ENCODE measurements at places on chromosomes 5 and 9. TPM values are rescaled to one million over a fixed set of nuclear protein-coding genes. Genes with fewer than 3 reads are reported as not detected.

DNA sequence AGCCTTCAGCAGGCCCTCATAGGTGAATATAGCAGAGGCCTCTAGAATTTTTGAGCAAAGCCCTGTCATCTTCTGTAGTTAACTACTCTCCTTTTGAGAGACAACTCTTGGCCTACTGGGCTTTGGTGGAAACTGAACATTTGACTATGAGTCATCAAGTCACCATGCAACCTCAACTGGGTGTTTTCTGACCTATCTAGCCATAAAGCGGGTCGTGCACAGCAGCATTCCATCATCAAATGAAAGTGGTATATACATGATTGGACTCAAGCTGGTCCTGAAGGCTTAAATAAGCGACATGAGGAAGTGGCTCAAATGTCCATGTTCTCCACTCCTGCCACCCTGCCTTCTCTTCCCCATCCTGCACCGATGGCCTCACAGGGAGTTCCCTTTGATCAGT lies 1115.5 kb downstream of the TAF11L14 start:
- no peak for DNase-seq

DNA sequence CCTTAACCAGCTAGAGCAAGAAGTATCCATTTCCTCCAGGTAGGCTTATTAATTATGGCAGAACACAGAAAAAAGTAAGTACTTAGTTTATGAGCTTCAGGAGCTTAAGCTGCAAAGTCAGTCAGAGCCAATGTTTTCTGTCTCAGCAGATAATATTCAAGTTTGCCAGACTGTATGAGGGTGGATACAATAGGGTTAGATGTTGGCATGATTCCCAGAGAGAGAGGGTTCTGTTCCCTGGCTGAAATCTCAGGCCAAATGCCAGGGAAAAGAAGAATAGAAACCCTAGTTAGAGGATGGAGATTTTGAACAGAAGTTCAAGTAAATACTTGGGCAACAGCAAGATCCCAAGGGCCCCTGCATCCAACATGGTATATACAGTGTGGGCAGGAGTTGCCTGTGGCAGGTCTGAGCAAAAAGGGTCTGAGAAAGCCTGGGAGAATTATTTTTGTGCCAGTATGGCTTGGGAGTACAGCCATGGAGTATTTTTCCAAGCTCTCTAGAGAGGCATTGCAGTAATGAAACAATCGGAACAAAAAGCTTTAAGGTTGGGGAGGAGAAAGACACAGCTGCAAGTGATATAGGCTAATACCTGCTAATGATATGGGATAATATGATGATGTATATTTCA lies 31.0 kb upstream of the ISOC1 start:
- no peak for DNase-seq

Gene OTULINL
- total RNA-seq, result 19.9 TPM

GRCh38 chr9:107409581-107410389 lies 79.8 kb downstream of the KLF4 start:
- DNase-seq, result no peak

- no peak for DNase-seq
Measured at GRCh38 chr5:113024076-113024697, 47.6 kb downstream of the DCP2 start.

GRCh38 chr9:89929315-89929672 lies 324.5 kb downstream of the GADD45G start:
- no peak for DNase-seq

DNA sequence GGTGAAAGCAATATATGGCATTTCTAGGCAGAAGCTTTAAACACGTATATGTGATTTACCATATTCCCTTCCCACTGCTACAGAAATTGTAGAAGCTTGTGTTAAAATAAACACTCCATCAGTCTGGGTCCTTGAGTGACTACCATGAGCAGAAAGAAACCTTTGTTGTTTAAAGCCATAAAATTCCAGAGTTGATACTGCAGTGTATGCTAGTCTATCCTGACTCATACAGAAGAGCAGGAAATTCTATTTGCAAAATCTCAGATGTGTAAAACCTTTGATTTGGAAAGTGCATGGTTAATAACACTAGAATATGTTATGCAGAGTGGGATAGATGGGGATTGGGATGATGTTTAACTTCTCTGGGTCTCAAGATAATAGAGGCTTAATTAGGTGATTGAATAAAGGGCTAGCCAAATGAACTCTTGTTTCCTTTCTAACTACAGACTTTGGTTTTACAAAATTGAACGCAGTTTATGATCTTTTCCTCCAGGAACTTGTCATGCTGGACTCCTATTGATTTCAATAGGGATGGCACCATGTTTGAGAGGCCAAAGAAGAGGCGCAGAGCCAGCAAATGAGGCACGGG lies 282.7 kb upstream of the VLDLR start:
- no peak for DNase-seq

Gene GABRA1
- 25.3 TPM for total RNA-seq

DNA sequence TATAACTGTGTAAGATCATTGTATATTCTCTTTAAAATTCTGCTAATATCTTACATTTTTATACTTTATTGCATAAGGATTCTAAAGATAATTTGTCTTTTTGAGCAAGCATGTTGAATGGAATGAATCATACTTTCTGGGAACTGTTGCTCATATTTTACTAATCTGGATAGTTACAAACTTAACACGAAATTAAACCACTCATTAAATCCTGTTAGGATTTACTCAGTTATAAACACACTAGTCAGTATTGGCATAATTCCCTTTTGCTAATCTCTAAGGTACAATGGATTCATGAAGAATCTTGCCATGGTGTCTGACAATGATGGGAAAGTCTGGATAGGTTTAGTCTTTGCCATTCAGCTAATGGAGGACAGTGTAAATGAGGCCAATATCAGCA lies 338.1 kb upstream of the SMC2 start:
- DNase-seq, result no peak

- no peak for DNase-seq
Measured at GRCh38 chr5:59164041-59164830, 581.4 kb downstream of the RAB3C start.

Gene GKAP1
- 15.9 TPM for total RNA-seq

- DNase-seq, result no peak
Measured at GRCh38 chr5:29161399-29162291, 2031.8 kb upstream of the CDH6 start.

- no peak for DNase-seq
Measured at GRCh38 chr5:164377746-164378145, 872.3 kb downstream of the MAT2B start.

DNA sequence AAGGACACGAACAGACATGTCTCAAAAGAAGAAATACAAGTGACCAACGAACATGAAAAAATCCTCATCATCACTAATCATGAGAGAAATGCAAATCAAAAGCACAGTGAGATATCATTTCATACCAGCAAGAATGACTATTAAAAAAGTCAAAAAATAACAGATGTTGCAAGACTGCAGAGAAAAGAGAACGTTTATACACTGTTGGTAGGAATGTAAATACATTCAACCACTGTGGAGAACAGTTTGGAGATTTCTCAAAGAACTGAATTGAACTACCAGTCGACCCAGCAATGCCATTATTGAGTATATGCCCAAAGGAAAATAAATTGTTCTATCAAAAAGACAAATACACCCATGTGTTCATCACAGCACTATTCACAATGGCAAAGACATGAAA lies 45.7 kb downstream of the FXN start:
- no peak for DNase-seq

Gene HSPB3
- total RNA-seq, result 1.4 TPM

DNA sequence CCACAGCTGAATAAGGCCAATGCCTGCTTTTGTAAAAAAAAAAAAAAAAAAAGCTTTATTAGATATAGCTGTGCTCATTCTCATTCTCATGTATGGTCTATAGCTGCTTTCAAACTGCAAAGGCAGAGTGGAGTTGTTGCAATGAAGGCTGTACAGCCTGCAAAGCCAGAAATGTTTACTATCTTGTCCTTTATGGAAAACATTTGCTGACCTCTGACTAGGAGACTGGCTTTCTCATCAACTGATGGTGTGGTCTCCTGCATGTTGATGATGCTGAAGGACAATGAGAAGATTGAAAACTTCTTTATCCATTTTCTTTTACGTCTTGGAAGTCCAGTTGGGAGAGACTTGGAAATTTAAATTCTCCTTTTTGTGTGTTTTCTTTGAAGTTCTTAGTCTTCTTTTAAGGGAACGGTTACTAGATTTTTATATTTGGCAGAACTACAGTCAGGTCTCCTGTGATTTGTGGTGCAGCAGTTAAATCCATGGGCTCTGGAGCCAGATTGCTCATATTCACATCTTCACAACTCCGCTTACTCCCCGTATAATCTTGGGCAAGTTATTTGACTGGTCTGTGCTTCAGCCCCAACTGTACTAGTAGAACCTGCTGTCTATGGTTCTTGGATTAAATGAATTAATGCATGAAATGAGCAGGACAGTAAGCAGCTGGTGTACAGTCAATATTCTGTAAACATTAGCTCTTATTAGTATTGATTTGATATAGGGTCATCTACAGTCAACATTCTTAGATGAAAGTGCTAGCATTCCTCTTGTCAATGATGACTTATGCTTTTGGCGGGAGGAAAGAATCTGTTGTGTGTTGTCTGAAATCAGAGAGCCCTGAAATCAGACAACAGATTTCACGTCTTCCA lies 39.7 kb upstream of the BASP1 start:
- DNase-seq, result no peak

DNA sequence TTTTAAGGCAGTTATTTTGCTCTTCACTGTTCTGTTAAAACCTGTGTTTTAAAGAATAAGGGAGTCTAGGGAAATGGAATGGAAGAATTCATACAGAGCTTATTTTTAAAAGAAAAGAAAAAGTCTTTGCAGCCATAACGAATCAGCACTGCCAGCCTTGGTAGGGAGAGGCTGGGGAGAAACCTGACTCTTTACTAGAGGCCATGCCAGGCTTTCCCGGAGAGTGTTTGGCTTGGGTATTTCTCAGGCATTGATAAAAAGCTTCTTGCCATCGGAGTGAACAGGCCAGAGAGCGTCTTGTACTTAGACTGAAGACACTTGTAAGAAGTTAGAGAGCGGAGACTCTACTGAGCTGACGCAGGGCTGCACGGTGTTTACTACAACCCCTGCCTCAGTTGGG lies 72.7 kb upstream of the NFIL3 start:
- no peak for DNase-seq

Gene DBH
- not detected for total RNA-seq

GRCh38 chr9:104278929-104279496 lies 184.9 kb downstream of the SMC2 start:
- DNase-seq, result no peak

DNA sequence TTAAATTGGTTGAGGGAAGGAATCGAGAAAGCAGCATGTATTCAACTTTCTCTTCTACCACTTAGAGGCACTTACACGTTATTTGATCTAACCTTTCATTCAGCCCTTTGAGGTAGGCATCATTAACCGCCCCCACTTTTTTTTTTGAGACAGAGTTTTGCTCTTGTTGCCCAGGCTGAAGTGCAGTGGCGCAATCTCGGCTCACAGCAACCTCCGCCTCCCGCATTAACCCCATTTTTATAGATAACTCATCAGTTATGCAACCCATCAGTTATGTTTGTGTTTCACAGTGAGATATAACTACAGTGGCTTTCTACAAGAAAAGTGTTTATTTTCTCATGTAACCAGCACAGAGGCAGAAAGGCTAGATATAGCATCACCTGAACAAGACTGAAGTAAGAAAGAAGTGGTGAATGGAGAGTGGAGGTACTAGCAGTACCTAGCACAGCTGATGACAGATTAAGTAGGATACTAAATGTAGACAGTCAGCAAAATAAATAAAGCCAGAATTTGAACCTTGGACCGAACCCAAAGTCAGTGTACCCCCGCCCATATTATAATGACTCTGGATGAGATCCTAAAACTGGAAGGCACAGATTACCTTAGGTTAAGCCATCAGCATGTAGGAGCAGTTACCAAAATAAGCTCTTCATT lies 91.2 kb downstream of the PJA2 start:
- no peak for DNase-seq

DNA sequence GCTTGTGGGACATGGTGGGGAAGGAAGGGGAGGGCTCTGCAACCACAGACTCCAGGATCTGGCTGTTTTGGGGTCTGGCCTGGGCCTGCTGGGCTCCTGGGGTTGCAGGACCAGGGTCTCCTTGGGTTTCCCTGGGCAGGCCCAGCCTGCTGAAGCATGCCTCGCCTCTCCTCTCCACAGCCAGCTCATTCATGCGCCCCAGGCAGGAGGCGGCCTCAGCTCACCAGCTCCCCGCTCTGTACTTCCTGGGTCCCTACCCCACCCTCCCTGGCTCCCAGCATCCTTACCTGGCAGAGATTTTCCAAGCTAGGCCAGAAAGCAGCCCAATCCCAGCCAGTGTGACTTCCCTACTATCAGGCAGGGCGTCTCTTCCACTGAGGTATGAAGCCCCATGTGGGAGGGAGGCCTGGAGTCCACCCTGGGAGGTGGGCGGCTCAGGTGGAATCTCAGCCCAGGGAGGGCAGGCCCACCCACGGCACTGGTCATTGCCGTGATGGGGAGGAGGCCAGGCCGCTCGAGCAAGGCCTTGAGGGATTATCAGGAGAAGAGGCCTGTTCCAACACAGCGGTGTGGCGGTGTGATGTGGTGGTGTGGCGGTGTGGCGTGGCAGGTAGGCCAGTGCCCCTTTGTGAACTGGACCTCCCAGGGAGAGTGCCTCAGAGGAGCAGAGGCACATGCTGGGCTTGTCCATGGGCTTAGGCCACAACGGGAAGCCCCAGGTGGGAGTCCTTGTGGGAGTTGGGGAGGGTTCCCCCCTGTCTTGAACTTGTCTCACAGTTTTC lies 103.4 kb downstream of the DAB2IP start:
- no peak for DNase-seq

DNA sequence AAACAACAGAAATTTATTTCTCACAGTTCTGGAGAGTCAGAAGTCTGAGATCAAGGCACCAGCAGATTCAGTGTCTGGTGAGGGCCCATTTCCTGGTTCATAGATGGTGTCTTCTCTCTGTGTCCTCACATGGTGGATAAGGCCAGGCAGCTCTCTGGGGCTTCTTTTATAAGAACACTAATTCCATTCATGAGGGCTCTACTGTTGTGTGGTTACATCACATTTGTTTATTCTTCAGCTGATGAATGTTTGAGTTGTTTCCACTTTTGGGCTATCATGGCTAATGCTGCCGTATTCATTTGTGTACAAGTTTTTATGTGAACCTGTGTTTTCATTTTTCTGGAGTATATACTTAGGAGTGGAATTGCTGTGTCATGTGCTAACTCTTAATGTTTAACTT lies 35.2 kb downstream of the DDX4 start:
- DNase-seq, result no peak

GRCh38 chr5:150272531-150272930 lies 17.0 kb downstream of the CAMK2A start:
- DNase-seq, result peak; percentile 73

DNA sequence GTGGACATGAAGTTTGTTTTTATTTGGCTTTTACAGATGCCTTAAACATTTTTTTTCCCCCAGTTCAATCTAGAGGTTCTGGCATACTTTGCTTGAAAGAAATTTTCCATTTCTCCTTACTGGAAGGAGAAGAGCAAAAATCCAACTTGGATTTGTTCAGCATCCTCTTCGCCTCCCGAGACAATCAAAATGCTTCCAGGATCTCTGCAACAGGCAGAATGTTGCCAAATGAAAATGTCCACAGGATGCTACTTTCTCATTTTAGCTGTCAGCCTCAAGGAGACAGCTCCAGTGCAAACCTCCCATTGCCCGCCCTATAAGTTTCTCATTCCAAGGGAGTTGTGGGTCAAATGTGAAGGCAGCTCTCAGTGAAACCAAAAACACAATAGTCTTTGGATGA lies 1972.1 kb downstream of the MAT2B start:
- no peak for DNase-seq

Gene WDR38
- 7.9 TPM for total RNA-seq

All from spinal cord (tissue), 10 donors.